ENCODE measurements at places on chromosomes 6 and 20.

GRCh38 chr20:41848180-41848579 is 230.0 kb upstream of the CHD6 start:
- no peak for DNase-seq

DNA sequence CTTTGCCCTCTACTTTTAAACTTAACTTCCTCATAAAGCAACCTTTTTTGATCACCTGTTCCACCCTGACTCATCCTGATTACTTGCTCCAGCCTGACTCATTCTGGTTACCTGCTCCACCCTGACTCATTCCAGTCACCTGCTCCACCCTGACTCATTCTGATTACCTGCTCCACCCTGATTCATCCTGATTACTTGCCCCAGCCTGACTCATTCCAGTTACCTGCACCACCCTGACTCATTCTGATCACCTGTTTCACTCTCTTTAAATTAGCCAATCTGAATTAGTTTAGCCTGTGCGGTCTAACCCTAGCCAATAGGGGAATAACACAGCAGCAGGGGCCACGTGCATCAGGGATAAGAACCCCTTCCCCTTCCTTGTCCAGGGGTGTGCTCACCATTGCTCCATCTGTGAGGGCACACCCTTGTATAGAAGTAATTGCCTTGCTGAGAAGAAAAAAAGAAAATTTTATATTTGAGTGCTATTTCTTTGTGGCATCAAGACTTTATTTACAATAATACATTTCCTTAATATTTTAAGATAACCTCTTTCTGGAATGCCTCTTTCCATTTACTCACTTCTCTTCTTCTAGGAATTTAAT is 17.9 kb downstream of the HLA-G start:
- no peak for DNase-seq

DNA sequence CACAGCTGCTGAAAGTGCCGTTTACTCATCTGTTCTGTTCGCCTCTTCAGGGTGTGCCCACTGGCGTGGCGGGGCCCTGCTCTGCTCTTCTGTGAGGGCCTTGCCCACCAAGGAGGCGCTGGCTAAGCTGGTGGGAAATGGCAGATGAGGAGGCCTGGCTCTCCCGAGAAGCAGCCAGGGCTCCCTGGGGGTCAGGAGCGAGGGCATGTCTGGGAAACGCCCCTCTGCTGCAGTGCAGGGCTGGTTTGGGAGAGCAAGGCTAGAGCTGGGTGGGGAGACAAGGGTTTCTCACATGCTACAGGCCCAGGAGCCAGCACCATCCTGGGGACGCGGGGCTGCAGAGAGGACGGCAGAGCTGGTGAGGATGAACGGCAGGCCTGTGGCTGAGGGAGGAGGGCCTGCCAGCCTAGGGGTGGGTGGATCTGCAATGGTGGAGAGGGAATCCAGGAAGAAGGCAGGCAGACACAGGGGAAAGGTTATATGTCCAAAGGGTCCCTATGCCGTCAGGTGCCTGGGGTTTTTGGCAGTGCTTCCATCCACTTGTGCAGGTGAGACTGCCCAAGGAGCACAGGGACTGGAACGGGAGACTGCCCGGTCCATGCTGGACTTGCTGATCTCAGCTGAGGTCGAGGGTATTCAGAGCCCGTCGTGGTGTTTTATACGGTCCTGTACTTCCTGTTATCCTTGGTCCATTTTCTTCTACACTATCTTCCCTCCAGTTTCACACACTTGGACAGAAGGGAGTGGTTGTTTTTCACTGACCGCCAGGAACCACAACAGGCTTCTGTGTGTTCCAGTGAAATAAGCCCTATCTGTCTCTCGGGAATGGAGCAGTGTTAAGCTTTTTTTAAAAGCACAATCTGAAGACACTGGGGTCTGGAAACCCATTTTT is 119.2 kb downstream of the SYCP2 start:
- DNase-seq: no peak

DNA sequence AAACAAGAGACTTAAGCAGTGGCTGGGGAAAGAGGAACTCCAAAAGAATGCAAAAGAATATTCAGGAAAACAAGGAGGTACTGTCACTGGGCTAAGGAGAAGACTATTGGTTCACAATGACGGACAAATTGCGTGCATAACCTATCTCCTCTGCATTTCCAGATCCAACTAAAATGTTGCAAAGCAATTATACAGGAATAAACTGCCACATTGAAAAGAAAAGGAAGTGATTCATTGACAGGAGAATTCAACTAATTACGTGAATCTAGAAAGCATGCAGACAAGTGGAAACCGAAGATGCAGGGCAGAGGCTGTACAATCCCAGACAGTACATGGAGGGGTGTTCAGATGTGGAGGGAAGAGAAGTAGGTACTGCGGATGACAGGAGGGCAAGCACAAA is 152.8 kb upstream of the RIPOR2 start:
- DNase-seq: no peak

GRCh38 chr6:168326294-168327261 is 7.0 kb upstream of the DACT2 start:
- DNase-seq: no peak

GRCh38 chr6:305371-306206 is 13.3 kb downstream of the DUSP22 start:
- no peak for DNase-seq
